ENCODE measurements at places on chromosomes 11 and 22.
A peak's percentile ranks its signal among the peaks of the same experiment; 100 is the strongest.

- peak; percentile 30 for DNase-seq
Observed at GRCh38 chr22:20436768-20437612, 635 bp downstream of the SCARF2 start.

GRCh38 chr11:35192347-35192746 lies 53.4 kb downstream of the CD44 start:
- peak; percentile 86 for DNase-seq

- DNase-seq = no peak
Observed at GRCh38 chr11:6864438-6864837, 1.6 kb downstream of the OR10A2 start.

GRCh38 chr11:66860449-66860831 lies 3.6 kb downstream of the LRFN4 start:
- no peak for DNase-seq

DNA sequence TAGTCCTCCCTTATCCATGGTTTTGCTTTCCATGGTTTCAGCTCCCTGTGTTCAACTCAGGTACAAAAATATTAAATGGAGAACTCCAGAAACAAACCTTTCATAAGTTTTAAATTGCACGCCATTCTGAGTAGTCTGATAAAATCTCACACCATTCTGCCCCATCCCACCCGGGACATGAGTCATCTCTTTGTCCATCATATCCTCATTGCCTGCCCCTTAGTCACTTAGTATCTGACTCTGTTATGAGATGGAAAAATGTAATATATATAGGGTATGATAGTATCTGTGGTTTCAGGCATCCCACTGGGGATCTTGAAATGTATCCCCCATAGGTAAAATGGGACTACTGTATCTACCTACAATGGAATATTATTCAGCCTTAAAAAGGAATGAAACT lies 35.5 kb upstream of the FGF3 start:
- no peak for DNase-seq

- no peak for DNase-seq
Observed at GRCh38 chr11:112266410-112266778, 5.7 kb upstream of the PLET1 start.

GRCh38 chr22:42548597-42549330 lies 5.0 kb upstream of the SERHL2 start:
- no peak for DNase-seq

- DNase-seq = peak; percentile 78
Observed at GRCh38 chr11:62694455-62695167, 5.3 kb upstream of the LRRN4CL start.

GRCh38 chr11:79536155-79536917 lies 95.5 kb upstream of the TENM4 start:
- DNase-seq = no peak

- no peak for DNase-seq
Observed at GRCh38 chr11:59368238-59369022, 9.7 kb downstream of the OR5AN1 start.

DNA sequence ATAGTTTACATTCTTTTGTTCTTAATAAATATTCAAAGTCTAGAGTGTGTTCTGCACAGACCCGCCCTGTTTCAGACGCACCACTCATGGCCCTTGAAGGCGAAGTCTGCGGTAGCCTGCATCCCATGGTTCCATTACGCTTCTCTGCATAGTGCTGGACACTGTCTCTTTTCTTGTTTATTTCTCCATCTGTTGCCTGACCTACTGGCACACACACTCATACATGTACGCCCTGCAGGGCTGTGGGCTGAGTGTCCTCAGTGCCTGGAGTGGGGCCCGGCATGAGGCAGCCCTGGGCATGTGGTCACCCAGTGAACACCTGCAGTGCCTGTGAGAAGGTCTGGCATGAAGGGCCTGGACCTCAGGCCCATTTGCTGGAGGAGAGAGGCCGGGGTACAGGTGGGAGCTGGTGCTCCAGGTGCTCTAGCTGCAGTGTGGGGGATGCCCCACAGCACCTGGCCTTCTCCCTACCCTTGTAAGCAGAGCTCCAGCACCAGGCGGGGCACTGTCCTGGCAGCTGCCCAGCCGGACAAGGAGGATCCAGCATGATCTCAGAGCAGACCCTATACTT lies 404.1 kb downstream of the TBC1D22A start:
- no peak for DNase-seq

DNA sequence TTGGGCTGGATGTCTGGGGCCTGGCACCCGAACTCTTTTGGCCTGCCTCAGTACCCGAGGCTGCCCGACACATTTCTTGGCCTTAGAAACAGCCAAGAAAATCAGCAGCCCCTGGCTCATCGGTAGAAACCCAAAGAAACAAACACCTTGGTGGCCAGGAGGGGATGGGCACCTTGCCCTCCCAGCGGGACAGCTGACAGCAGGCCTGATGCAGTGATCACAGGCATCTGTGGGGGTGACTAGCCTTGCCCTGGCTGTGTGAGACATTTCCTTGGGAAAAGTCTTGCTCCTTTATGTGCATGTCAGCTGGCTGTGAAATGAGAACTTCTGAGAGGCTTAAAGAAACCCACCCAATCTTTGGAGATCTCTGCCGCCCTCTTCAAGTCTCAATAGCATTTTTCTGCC lies 60.9 kb downstream of the SMIM38 start:
- no peak for DNase-seq

- DNase-seq = peak; percentile 41
Observed at GRCh38 chr11:130449310-130449990, 1.0 kb downstream of the ADAMTS15 start.

- no peak for DNase-seq
Observed at GRCh38 chr22:19814428-19814827, 40.2 kb downstream of the GNB1L start.

GRCh38 chr11:57761301-57762234 lies at the start of gene CTNND1:
Gene CTNND1 (plus strand): TSS chr11:57761802. CDS start chr11:57791479, 29,677 bp downstream.
- peak; percentile 91 for DNase-seq

DNA sequence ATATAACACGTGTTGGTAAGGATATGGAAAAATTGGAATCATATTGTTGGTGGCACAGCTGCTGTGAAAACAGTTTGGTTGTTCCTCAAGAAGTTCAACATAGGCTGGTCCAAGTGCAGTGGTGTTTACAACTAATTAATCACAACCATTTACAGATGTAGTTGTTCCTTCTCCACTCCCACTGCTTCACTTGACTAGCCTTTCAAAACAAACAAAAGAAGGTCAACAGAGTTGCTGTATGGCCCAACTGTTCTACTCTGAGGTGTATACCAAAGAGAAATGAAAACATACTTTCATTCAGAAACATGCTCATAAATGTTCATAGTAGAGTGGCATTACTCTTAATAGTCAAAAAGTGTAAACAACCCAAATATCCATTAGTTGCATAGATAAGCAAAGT lies 36.6 kb upstream of the ACAT1 start:
- no peak for DNase-seq

DNA sequence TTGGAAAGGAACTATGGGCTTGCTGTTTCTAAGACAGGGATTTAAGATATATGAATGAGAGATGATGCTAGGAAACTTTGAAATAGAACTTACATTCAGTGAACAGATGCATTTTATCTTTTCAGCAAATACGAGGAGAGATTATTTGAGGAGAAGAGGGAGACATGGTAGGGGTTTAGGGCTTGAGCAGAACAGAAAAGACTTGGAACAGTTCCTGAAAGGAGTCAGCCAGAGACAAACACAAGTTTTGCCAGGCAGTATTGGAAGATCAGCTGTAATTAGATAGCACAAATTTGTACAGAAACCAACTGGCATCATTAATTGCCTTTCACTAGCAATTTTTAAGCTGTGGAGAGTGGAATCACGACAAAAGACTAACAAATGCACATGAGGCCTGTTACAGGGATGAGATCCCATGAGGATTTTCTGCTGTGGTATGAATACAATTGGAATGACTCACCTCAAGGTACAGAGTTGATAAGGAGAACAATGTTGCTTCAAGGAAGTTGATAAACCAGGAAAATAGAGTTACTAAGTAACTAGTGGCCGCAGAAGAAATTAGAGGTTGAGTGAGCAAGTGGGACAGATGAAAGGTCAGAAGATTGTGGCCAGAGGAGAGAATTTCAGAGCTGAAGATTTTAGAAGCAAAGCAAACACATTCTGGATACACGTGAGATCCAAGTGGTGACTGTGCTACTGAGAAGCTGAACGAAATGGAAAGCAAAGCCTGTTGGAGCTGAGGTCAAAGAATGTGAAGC lies 67.9 kb downstream of the CYB5R2 start:
- no peak for DNase-seq

DNA sequence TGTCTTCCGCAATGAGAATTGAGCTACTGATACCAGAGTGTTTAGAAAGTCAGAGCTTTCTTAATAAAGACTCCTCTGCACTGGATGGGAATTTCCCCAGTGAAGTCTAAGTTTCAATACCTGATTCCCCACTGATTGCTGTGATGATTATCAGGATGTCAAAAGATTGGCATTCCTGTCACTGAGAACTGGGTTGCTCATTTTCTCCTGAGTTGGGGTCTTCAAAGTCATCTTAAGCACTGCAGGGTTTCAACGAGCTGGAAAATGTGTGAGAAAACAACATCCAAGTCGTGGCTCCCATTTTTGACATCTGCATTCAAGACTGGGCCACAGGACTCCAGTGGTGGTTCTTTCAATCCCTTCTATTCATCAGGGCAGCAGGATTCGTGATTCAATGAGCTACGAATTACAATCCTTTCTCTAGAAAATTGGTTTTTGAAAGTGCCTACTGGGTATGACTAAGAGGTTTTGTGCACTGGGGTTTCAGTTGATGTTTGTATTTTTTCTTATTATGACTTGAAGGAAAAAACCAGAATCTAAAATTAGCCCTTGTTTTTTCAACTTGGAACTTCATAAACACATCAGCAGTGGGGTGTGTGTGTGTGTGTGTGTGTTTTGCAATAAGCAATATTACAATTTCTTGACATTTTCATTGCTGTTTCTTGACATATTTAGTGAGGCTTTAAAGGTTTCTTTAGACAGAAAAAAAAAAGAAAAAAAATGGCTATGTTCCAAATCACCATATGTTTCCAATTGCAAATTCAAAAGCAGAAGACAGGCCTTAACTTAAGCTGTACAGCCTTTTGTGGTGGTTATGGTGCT lies 233.0 kb downstream of the FAM76B start:
- DNase-seq = peak; percentile 8

DNA sequence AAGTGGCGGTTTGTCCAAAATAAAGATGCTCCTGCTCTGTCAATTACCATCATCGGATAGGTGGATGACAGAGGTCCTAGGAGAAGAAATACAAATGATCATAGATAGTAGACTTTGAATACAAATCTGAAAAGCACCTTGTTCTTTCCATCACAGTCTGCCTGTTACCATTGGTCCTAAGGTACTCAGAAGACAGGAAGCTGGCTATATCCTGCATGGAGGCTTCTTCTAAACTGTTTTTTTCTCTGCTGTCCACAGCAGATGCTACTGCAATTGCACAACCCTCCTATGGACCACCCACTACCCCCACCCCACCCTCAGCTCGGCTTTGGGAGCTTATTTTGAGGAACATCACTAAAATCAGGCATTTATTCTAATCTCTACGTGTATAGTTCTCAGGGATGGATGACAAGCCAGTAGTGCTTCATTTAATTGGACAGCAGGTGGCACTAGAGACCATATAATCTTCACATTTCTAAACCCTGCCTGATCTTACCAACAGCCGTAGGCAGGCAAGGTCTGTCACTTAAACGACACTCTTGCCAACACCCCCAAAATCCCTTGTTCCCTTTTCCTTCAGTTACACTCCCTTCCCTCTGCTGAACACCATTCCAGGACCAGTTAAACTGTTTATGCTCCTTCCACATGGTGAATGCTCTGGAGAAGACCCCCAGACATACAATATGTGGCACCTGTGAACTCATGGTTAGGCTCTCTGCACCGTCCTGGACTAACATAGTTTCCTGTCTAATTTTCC lies 6.6 kb upstream of the PTS start:
- peak; percentile 22 for DNase-seq

DNA sequence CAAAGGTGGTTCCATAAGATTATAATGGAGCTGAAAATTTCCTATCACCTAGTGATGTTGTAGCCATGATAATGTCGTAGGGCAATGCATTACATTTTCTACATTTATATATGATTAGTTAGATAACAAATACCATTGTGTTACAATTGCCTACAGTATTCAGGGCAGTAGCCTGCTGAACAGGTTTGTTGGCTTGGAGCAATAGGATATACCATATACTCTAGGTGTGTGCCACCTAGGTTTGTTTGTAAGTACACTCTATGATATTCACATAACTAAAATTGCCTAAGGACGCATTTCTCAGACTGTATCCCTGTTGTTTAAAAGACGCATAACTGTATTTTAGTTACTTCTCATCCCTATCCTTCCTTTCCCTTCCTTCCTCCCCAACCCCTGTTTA lies 13.6 kb downstream of the PLEKHB1 start:
- DNase-seq = no peak

DNA sequence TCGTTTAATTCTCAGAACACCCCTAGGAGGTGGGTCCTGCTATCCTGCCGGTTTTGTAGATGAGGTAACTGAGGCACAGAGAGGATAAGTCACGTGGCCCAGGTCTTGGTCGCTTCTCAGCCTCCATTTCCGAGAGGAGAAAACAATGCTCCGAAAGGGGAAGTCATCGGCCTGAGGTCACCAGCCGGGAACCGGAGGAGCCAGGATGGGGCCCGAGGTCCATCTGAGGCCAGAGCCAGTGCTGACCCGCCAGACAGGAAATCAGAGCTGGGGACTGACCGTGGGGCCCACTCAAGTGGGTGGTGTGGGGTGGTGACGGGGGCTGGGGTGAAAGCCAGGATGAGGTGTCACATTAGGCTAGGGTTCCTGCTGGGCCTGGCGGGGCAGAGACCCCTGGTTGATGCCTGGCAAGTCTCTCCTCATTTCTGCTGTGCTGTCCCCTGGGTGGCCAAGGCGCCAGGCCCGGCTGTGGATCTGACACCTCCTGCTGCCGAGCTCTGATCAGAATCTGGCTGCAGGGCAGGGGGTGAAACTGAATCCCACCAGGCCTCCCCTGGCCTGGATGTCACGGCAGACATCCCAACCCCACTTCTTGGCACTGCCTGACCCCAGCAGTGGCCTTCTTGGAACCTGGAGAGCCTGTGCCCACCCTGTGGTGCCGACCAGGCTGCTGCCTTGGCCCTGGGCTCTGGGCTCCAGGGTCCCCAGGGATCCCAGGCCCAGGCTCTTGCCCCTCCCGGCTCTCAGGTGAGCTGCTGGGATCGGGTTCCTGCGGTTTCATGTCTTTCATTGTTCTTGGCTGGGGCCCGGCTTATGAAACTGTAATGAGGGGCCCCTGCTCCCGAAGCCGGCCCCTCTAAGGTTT lies 12.0 kb downstream of the TRIOBP start:
- DNase-seq = no peak

GRCh38 chr11:121429556-121429955 lies 22.6 kb upstream of the SORL1 start:
- DNase-seq = no peak

- peak; percentile 81 for DNase-seq
Observed at GRCh38 chr22:32396746-32397145, 15.3 kb downstream of the RTCB start.

Measured in thyroid gland (tissue), 4 donors.